GOT3 (cell line): ENCODE measurements at places on chromosomes 6 and 20.

DNA sequence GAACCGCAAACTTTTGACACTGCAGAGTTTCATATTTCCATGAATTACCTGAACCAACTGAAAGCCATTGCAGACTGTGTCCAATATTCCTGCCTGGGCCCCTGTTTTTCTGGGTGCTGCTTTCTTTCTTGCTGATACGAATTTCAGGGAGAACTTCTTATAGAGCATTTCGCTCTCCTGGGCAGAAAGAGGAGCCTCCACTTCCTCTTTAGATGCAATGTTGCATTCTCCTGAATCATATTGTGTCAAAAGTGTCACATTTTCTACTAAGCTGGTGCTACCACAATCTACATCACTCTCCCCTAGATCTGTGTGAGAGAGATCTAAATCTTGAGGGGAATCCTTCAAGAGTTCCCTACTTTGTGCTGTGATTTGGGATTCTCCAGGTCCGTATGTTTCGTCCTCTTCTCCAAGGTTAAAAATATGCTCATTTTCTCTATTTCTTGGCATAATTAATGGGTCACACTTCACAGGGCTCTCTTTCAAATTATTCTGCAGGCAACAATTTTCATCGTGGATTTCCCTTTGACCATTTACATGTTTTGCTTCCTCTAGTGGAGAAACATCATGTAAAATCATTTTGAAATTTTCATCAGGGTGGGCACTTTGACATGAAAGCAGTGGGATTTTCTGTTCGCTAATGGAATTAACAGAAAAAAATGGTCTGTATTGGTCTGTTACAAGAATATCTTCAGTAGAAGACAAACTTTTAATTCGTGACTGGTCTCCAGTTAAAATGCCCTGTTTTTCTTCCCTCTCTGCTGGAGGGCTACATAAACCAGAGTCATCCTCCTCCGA, 102.3 kb downstream of the DST start:
- no peak for DNase-seq

DNA sequence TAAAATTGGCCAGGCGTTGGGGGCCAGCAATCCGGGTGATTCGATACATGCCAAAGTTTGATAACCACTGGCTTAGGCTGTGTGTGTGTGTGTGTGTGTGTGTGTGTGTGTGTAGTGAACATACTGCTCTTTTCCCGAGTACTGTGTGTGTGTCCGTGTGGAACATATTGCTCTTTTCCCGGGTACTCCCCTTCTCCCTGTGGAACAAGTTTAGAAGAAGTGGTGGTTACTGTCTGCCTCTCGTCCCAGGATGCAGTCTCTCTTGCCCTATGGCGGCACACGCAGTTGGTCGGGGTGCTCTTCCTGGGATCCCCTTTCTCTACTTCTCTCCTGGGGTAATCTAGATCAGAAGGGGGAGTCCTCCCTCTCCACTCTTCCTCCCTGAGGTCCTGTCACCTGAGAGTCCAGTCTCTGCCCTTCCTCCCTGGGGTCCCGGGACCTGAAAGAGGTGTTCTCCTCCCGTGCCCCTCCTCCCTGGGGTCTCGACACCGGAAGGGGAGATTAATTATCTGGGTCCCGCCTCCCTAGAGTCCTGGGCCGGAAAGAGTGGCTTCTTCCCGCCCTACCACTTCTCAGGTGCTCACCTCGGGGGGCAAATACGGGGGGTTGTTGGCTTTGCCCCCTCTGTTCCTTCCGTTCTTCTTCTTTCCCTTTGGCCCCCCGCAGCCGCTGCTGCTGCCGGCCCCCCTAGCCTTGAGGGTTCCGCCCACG, 516 bp downstream of the GTPBP2 start:
- no peak for DNase-seq

DNA sequence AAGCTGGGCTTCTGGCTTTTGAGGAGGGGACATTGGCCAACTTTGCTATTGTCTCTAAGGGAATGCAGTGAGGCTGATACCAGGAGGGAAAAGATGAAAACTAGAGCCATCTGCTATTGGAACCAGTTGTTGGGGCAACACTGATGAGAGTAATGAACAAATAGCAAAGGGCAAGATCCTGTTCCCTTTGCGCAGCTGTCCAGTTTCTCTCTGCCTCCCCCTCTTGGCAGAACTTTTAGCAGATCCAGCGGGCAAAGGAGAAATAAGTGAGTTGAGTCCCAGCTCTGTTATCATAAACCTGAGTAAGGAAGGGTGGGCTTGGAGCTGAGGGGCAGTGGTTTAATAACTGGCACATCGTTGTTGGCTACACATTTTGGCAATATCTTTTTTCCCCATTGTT, 126.8 kb downstream of the AKAP7 start:
- DNase-seq, result no peak

DNA sequence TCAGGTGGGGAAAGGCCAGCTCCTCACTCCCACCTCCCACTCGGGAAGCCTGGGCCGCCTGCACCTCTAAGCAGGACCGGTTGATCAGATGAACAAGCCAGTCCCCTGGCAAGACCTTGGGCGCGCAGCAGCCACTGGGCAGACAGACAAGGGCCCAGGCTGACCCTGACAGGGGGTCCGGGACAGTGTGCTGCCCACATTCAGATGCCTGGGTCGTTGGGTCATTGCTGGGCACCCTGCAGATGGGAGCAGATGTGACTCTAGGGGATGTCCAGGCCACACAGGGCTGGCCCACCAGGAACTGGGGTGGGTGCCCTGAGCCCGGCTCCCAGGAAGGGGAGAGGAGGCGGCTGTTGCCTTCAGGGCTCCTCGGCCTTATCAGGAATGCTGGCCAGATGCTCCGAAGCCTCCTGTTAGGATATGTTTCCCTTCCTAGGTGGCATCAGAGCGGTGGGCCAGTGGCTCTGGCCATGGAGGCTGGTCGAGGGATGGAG, 17.3 kb upstream of the FRMD1 start:
- no peak for DNase-seq

- no peak for DNase-seq
Measured at GRCh38 chr20:57651881-57652605, 31.8 kb upstream of the ZBP1 start.

- DNase-seq, result no peak
Measured at GRCh38 chr20:10315138-10315537, 96.5 kb downstream of the SNAP25 start.

- DNase-seq, result no peak
Measured at GRCh38 chr6:121526282-121526681, 90.8 kb downstream of the GJA1 start.

DNA sequence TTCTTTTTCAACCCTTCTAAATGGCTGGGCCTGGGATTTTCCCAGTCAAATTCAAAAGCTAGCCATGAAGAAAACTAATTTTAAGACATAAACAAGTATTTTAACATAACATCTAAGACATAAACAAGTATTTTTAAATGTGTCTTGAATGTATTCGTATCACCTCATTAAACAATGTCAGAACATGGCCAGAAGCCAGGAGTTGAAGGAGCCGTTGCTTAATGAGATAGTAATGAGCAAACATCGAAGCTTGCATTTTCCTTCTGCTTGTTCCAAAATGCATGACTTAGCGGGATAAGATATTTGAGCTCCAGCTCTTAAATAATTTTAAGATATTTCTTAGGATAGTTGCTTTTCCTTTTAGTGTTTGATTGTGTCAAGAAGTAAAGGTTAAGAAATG, 4.2 kb upstream of the RNF182 start:
- no peak for DNase-seq

DNA sequence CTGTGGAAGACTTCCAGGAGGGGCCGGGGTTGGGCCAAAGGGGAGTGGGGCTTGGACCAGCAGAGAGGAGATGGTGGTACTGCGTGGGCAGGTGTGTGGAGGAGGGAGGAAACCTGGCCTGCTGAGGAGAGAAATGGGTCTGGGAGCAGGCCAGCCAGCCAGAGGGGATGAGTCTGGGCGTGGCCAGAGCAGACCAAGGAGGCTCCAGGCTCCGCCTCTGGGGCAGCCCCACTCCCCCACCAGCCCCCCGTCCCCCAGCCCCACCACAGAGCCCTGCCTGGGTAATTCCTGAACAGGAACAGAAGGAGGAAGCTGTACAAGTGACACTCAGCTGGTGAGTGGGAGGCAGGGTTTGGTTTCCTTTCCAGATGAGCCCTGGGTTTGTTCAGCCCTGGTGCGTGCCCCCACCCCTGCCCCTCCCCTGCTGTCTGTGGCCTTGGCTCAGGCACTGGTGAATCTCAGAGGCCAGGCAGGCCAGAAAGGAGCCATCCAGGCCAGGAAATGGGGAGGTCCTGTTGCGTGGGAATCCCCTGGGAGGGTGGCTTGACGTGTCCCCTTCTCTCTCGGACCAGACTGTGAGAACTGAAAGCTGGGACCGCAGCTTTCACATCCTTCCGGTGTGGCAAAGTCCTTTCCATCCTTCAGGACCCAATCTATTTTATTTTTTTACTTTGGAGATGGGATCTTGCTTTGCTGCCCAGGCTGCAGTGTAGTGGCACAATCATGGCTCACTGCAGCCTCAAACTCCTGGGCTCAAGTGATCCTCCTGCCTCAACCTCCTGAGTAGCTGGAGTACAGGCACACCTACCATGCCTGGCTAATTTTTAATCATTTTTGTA, 9.4 kb upstream of the SRC start:
- DNase-seq, result no peak

DNA sequence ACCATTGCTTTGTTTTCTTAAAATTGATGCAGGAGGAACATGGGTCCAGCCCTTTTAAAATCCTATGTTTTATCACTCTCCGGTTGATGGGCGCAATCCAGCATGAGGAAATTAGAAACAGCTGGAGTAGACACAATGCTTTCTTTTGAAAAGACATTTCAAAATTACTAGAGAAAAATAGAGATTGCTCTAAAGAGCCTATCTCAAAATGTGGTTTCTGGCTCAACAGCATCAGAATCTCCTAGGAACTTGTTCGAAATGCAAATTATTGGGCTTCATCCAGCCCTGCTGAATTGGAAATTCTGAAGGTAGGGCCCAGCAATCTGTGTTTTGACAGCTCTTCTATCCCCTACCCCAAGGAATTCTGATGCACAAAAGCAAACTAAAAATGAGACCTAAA, 190.8 kb upstream of the BMP2 start:
- no peak for DNase-seq

- no peak for DNase-seq
Measured at GRCh38 chr6:36599791-36600209, 5.6 kb downstream of the SRSF3 start.

DNA sequence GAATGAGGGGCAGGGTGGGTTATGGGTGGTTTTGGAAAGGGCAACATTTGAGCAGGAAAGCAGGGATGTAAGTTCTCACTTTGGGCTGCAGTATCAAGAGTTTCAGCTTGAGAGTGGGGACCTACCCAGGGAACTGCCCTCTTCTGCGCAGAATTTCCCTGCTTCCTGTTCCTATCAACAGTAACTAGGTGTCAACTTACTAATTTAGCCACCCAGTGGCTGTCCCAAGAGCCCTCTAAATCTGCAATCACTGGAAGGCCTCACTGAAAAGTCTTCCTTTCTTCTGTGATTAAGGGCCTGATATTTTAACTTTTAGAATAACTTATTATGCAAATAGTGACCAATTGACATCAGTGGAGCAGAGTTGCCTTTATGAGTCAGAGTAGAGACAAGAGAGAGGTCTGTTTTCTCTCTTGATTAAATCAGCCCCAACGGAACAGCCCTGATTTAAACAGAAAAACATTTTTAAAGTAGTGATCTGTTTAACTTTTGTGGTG, 118.2 kb upstream of the RIPOR2 start:
- DNase-seq, result no peak

GRCh38 chr6:97222903-97223302, 60.1 kb downstream of the MMS22L start:
- DNase-seq, result no peak

GRCh38 chr6:135658481-135658880, 160.9 kb upstream of the AHI1 start:
- DNase-seq, result no peak

GRCh38 chr6:20198156-20198774, 14.0 kb downstream of the MBOAT1 start:
- no peak for DNase-seq

GRCh38 chr20:20624914-20625313, 87.5 kb downstream of the RALGAPA2 start:
- no peak for DNase-seq

DNA sequence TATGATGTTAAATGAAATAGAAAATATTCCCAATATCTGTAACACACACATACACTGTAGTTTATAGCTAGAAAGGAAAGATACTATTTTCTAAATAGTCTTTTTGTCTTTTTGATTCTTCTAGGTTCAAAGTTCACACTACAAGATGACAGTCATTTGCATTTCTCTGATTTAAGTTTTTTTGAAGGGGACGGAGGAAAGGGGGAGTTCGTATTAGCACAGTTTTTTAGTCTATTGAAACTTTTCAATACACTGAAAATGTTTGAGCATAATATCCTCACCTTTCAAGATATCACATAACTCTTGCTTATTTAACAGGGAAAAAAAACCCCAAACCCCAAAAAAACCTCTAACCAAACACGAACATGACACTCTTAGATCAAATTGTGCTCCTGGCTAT, 68.1 kb downstream of the BMP2 start:
- DNase-seq, result no peak

DNA sequence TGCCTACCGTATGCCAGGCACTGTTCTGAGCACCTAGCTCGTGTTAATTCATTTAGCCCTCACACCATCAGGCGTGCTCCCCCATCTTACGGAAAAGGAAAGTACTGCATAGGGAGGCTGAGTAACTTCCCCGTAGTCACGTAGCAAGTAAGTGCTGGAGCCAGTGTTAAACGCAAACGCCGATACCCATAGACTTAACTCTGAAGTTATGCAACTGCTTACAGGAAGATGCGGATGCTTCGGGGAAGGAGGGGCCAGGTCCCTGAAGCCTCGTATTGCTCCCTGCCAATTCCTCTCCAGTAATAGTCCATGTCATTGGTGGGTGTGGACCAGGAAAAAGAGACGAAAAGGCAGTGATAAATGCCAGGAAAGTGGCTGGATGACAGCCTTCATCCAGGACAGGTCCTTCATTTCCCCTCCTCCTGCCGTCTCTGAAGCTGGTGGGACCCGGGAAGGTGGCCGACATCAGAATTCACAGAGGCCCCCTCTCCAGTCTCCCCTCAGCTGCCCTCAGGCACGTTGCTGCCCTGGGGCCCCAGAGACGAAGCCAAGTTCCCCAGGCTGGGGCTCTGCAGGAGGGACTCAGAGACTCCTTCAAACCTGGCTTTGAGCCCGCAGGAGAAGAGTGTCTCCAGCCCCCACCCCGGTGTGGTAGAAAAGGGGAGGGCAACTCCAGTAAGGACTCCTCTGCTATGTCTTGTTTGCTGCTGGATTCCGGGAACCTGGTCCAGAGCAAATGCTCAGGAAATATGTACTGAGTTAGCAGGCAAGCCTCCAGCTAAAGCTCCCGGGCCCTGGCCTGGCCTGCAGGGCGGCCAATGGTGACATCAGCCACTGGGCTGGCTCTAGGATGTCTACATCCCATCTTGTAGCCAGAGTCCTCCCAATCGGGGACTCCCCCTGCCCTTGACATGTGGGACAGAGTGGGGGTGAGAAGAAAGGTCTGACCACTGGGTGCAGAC, 37.8 kb downstream of the RAB44 start:
- DNase-seq, result peak; percentile 62

GRCh38 chr20:17678295-17678694, 3.7 kb downstream of the RRBP1 start:
- no peak for DNase-seq

- no peak for DNase-seq
Measured at GRCh38 chr6:14038467-14039437, 78.8 kb upstream of the CD83 start.
